ENCODE measurements at places on chromosomes 7 and 10.

DNA sequence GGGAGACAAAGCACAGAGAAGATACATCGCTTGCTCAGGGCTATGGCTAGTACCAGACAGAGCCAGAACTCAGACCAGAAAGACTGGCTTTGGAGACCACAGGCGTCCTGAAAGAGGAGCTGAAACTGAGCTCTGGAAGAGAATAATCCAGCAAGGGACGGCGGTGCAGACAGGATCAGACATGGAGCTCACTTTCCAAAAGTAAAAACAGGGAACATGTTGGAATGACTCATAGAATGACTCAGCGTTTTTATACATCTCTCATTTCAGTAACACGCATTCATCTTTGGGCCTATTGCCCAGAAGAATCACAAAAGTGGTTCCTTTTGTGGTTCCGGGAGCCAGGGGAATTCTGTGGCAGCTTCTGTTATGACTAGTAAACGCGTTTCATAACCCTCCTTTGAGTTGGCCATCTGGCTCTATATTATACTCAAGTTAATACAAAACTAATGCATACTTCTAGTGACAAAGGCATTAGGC is 37.2 kb downstream of the PLEKHS1 start:
- DNase-seq: no peak
- no peaks in the 10 kb centered on the region for H3K27me3 ChIP-seq
- H3K4me3 ChIP-seq: no peak overlapping the region
- peak overlapping the region; percentile 39 for H3K27ac ChIP-seq
- no peaks in the 10 kb centered on the region for H3K36me3 ChIP-seq
- peaks cover 7% of the 10 kb centered on the region for H3K4me1 ChIP-seq

- H3K4me3 ChIP-seq: no peak overlapping the region
- no peaks in the 10 kb centered on the region for H3K4me1 ChIP-seq
- H3K36me3 ChIP-seq: no peaks in the 10 kb centered on the region
- DNase-seq: no peak
These were observed 20.4 kb upstream of the ZNF488 start for GRCh38 chr10:47404446-47404845.

DNA sequence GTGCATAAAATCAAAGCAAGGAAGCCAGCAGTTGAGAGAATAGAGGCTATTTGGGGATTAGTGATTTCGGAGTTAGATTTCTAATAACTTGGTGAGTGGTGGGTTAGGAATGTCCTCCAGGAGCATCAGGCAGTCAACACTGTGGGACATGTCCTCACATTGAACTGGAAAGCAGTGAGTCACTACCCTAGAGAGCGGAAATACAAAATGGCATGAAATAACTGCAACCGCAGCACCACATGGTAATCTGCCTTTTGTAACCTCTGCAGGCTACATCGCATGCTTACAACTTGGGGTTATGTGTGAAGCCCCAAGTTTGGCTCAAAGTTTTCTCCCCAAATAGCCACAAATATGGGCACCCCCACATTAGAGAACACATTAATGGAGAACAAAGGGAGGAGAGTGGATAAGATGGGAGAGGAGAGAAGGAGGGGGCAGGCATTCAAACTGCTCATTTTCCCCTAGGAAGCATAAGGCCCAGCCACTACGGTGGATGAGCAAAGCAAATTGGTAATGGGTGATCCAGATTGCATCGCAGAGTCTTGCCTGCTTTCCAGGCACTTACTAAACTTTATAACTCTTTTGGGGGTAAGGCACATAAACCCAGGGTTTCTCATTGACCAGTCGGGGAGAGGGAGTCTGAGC is 22.0 kb upstream of the SLF2 start:
- H3K27me3 ChIP-seq: peaks cover 16% of the 10 kb centered on the region
- H3K36me3 ChIP-seq: no peaks in the 10 kb centered on the region

GRCh38 chr10:15222511-15222910 is 54.0 kb upstream of the NMT2 start:
- DNase-seq: no peak
- H3K27ac ChIP-seq: no peak overlapping the region
- no peaks in the 10 kb centered on the region for H3K27me3 ChIP-seq
- H3K4me1 ChIP-seq: no peaks in the 10 kb centered on the region

DNA sequence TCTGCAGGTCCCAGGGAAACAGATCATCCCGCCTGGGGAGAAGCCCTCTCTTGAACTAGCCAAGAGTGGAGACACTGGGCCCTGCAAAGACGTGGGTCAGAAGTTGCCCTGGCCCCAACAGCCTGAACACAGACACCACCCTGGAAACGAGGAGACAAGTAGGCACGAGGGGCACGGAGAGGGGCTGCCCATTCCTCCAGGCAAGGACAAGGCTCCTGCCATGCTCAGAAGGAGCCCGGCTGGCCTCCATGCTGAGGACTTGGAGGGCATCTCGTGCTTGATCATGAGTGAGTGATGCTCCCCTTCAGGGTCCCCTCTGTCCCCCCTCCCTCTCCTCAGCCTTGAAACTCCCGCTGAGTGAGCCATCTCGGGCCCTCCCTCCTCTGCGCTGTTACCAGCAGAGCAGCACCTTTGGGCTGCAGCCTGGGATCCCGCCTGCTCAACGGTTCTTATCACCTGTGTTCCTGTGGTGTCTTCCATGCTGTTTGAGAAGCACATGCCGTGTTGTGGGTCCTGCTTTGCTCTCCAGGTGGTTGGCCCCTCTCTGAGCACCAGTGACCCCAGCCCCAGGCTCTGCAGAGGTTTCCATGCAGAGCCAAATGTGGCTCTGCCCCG is 544.3 kb downstream of the TCERG1L start:
- H3K4me3 ChIP-seq: no peak overlapping the region
- H3K36me3 ChIP-seq: no peaks in the 10 kb centered on the region
- H3K27ac ChIP-seq: no peak overlapping the region

DNA sequence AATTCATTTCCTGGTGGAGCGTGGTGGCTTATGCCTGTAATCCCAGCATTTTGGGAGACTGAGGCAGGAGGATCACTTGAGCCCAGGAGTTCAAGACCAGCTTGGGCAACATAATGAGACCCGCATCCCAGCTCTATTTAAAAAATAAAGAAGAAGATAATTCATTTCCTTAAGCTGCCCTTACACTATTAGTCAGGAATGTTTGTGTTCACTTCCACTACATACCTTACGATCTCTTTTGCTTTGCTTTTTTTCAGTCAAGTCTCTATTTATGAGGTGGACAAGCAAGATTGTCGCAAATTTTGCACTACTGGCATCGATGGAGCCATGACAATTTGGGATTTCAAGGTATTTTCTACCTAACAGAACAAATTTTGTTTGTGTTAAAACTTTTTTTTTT is 11.2 kb upstream of the ARPC1B start:
- no peak overlapping the region for H3K4me3 ChIP-seq
- no peak overlapping the region for H3K27ac ChIP-seq

- H3K4me3 ChIP-seq: no peak overlapping the region
- DNase-seq: peak; percentile 49
- H3K36me3 ChIP-seq: no peaks in the 10 kb centered on the region
- peaks cover 64% of the 10 kb centered on the region for H3K27me3 ChIP-seq
- no peak overlapping the region for H3K27ac ChIP-seq
These were observed 85.8 kb downstream of the HIF1AN start for GRCh38 chr10:100621360-100622205.

DNA sequence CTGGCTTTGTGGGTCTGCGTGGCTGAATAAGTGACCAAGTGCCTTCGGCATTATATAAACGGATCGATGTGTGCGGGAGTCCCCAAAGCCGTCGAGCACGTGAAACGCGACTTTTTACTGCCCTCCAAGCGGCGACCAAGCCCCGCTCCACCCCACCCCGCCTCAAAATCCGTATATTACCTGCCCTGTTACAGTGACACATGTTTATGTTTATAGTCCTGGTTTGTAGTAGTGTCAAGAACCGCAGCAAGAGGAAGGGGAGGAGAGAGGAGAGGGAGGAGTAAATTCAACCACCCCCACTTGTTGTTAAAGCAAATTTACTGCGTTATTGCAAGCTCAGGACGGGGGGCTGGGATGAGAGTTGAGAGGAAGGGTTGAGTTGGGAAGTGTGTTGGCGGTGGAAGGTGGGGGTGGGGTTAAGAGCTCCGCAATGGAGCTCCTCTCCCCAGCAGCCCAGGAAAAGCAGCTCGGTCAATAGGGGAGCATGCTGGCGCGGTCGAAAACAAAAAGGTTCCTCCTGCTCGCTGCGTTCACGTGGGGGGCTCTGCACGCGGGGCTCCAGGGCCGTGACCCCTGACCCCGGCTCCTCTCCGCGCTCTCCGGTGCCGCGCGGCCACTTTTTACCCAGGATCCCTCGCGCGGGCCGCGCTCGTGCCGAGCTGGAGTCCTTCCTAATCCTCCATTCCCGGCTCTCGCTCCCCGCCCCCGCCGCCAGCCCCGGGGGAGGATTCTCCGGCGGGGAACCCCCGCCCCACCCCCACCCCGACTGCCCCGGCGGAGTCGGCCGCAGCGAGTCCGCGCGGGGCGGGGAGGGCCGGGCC is at the start of gene SKIDA1:
Gene SKIDA1 (minus strand): TSS at position 316 of the 821 bp plus-strand sequence. CDS start 7,860 bp downstream, outside the sequence.
- peak within 1 kb of the TSS; percentile 96 for H3K27ac ChIP-seq
- H3K36me3 ChIP-seq: no peaks in the 10 kb centered on the region
- peaks cover 40% of the 10 kb centered on the region for H3K4me1 ChIP-seq
- peak within 1 kb of the TSS; percentile 71 for H3K4me3 ChIP-seq
- peak; percentile 69 for DNase-seq

DNA sequence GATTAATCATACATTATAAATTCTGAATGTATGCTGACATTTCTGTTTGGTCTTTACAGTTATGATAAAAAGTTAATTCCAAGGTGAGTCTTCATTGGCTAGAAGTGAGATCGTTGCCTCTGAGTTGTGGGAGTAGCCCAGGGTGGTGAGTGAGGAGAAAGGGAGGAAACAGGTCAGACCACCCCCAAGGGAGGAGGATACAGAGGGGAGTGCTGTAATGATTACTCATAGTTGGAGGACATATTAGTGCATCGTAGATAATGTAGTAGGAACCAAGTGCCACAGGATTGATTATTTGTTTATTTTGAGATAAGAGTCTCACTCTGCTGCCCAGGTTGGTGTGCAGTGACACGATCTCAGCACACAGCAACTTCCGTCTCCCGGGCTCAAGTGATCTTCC is 672.2 kb downstream of the INHBA start:
- H3K27me3 ChIP-seq: no peaks in the 10 kb centered on the region
- H3K27ac ChIP-seq: no peak overlapping the region
- no peak overlapping the region for H3K4me3 ChIP-seq
- DNase-seq: no peak

DNA sequence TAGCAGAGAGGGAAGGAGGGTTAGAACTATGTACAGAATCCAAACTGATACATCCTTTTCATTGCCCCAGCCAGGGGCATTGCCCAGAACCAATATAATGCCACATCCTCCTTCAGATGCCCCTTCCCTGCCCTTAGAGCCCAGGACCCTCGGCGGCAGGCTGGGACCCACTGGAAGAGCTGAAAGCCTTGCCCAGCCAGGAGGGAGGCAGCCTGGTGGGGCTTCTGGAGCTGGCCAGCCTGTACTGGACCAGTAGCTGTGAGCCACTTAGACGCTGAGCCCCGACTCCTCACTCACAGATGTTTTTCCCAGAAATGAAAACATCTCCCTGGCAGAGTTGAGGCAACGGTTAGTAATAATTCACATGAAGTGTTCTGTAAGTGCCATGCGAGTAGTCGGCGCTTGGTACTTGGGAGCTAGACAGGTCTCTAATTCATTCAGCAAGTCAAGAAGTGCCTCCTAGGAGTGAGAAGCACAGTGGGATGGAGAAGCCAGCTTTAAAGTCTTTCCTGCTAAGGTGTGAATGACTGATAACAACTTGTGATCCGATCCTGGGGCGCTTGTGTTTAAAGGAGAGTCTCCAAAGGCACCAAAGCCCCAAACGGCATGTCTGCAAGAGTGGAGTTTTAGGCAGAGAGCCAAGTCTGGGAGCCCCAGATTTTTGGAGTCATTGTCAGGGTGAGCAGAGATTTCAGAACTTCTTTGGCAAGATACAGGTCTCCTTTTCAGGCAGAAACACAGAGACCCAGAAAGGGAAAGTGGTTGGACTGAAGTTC is 9.8 kb downstream of the VSIR start:
- no peaks in the 10 kb centered on the region for H3K27me3 ChIP-seq
- peak overlapping the region; percentile 92 for H3K27ac ChIP-seq
- H3K4me3 ChIP-seq: no peak overlapping the region
- peaks cover 44% of the 10 kb centered on the region for H3K36me3 ChIP-seq
- peaks cover 48% of the 10 kb centered on the region for H3K4me1 ChIP-seq

- no peak for DNase-seq
- no peaks in the 10 kb centered on the region for H3K4me1 ChIP-seq
- H3K27me3 ChIP-seq: no peaks in the 10 kb centered on the region
- no peaks in the 10 kb centered on the region for H3K36me3 ChIP-seq
- H3K4me3 ChIP-seq: no peak overlapping the region
These were observed 92.2 kb upstream of the DKK1 start for GRCh38 chr10:52221923-52222322.

DNA sequence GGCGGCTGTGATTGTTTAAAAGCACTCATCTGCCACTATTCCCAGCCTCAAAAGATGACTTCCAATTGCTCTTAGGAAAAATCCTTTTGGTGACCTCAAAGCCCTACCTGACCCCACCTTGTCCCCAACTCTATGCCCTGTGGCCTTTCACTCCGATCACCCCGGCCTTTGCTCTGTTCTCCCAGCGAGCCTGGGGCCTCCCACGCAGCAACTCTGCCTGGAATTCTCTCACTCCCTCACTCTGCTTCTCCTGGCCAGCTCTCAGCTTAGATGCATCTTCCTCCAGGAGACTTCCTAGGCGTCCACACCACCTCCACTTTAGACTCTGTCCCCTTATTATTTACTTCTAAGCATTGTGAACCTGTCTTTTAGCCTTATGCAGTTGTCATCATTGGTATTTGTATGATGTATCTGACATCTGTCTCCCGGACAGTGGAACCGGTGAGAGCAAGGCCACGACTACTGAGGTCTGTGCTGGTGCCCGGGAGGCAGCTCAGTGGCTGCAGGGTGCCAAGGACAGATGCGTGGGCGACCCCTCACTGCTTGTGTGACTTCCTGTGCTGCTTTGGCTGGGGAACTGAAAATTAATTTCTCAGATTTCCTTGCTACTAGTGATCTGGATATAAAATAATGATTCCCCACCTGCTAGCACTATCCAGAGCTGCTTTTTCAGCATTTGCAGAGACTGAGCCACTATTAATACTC is 63.0 kb downstream of the PIP4K2A start:
- peak overlapping the region; percentile 11 for H3K27ac ChIP-seq
- H3K27me3 ChIP-seq: no peaks in the 10 kb centered on the region
- H3K36me3 ChIP-seq: peaks cover 7% of the 10 kb centered on the region
- DNase-seq: no peak
- H3K4me3 ChIP-seq: no peak overlapping the region

GRCh38 chr10:84348860-84349259 is 20.5 kb downstream of the CCSER2 start:
- no peaks in the 10 kb centered on the region for H3K27me3 ChIP-seq
- H3K4me1 ChIP-seq: peaks cover 66% of the 10 kb centered on the region
- H3K27ac ChIP-seq: no peak overlapping the region

DNA sequence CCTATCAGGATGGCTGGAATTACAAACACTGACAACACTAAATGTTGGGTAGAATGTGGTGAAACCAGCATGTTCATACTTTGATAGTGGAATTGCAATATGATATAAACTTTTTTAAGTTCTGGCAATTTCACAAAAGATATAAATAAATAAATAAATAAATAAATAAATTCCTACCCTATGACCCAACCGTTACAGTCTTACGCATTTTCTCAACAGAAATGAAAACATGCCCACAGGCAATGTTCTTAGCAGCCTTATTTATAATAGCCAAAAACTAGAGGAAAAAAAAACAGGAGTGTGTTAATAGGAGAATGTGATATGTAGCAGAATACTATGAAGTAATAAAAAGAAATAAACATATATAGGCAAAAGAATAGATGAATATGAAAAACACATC is 318.9 kb downstream of the IPMK start:
- no peaks in the 10 kb centered on the region for H3K36me3 ChIP-seq
- no peak for DNase-seq
- H3K27me3 ChIP-seq: no peaks in the 10 kb centered on the region
- H3K4me1 ChIP-seq: no peaks in the 10 kb centered on the region
